ENCODE measurements at places on chromosomes 1 and 21.

DNA sequence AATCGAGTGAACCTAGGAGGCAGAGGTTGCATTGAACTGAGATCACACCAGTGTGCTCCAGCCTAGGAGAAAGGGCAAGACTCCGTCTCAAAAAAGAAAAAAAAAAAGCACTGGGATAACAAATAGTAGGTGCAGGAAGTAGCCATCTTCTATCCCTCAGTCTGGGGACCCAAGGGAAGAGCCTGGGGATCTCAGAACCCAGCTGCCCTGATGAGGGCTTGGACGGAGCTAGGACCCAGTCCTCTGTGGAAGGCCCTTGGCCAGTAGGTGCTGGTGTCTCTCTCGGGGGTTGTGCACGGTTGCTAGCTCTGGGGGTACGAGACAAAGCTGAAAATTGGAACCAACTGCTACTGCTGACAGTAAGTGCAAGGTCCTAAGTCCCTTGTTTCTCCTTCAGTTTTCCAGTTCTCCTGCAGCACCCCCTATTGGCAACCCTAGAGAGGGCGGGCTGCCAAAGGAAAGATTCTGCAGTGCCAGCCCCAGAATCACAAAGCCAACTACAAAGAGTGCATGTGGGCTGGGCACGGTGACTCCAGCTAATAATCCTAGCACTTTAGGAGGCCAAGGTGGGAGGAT lies 57.6 kb upstream of the KIF1B start:
- peak; percentile 75 for DNase-seq

DNA sequence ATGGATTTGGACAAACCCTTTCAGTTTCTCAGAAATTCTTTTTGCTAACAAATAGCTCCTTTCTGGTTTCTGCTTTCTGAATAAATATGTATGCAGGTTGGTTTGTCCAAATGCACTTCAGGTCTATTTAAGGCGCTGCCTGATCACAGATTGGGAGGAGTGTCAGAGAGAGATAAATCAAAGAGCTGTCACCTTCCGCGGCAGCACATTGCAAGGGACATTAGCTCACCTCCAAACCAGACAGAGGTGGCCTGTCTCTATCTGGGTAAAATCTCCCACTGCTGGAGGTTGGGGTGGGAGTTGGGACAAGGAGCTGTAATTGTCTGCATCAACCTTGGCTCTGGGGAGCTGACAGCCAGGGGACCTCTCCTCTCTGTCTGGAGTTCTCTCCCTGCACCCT lies 25.2 kb downstream of the PRAMEF20 start:
- no peak for DNase-seq

DNA sequence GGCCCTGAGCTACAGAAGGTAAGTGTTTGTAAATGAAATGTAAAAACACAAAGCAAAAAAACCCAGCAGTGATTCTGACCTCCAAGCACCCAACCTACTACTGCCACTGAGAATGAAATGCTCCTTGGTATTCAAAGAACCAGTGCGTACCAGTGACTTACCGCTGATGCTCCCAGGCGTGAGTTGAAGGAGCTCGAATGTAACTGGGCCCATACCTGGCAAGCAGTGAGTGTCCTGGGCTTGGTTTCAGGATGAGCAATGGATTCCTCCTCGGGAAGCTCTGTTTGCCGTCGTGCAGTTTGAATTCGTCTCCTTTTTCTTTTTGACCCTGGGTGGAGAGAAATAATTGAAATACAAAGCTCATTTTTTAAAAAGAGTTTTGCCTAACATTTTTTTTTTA lies 121.9 kb downstream of the ATG4C start:
- DNase-seq: no peak

DNA sequence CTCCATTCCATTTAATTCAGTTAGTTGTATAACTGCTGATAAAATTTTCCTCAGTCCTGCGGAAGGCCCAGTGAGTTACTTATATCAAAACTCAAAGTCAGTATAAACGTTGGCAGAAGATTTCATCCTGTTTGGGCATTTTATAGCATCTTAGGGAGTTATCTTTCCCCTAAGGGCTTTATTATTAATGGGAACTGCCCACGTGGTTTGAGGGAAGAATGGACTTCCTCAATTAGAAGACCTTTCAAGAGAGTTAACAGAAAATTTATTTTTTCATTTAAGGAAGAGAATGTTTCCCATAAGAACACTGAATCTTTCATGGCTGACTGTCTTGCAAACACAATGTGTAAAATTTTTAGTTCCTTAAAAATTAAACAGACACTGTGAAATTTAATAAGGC lies 400.1 kb downstream of the NEGR1 start:
- DNase-seq: no peak

DNA sequence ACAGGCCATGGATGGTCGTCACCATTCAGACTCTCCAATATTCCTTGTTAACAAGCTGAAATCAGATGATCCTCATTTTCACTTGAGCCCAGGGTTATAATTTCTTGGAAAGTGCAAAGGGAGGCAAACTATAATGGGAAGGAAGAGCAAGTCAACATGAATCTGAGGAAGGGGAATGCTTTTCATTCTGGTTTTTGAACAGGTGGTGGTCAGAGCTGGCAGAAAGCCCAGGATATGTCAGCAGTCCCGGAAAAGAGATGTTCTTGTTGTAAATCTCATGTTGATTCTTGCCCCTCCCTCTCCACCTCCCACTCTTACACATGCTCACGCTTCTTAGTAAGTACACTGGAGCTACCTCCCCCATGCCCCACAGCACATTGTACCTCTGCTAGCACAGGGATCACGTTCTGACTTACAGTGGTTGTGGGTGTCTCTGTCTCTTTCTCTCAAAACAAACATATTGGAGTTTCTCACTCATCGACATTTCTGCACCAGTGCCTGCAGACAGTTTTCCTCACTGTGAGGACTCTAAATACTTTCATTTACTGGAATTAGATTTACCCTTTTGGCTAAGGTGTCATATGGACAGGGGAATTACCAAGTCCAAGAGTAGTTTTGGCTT lies 77.6 kb downstream of the XCL2 start:
- no peak for DNase-seq

- DNase-seq: no peak
Measured at GRCh38 chr1:232223183-232223708, 406.7 kb downstream of the SIPA1L2 start.

DNA sequence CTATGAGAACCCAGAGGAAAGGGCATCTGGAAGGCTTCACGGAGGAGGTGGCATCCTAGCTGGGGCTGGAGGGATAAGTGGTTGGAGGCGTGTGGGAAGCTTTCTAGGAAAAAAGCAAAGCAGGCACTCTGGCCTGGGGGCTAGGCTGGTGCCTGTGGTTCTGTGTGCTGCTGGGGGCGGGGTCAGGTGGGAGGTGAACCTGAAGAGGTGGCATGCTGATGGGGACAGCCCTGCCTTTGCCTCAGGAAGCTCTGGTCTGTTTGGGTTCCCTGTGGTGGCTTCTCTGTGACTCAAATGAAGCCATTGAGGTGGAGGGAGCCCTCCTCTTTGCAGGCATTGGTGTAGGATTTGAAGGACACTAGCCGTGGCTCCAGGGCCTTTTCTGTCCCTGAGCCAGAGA lies 221.6 kb upstream of the POU3F1 start:
- DNase-seq: peak; percentile 81

- no peak for DNase-seq
Measured at GRCh38 chr1:225814381-225814780, 4.5 kb downstream of the EPHX1 start.

DNA sequence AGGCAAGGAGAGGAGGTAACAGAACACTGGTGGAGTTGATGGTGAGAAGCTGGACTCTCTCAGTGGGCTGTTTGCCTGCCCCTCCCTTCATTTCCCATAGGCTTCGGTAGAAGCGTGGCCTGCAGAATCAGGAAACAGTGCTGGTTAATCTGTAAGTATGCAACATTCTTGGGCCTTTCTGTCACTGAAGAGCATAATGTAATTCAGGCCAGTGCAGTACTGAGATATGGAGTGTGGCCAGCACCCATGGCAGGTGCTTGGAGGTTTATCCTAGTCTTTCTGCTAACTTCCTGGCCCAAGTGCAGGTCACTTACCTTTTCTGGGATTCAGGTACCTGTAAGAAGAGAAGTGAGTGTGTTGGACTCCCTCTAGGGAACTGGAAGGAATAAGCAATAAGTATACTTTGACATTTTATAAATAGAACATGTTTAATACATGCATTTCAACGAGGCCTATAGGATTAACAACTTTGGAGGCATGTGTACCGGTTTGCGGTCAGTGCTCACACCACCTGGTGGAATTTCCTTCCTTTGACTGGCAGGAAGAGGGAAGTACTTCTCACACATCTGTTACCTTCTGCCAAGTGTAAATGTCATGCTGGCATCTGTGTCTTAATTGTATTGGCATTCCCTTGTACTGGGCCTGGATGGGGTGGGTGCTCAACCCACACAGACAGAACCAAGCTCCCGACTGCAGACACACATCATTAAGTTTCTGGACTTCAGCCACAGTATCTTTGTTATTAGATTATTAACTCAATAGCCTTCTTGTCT lies 105.5 kb downstream of the KIF26B start:
- DNase-seq: no peak

- DNase-seq: no peak
Measured at GRCh38 chr1:223203694-223204093, 60.6 kb upstream of the TLR5 start.

DNA sequence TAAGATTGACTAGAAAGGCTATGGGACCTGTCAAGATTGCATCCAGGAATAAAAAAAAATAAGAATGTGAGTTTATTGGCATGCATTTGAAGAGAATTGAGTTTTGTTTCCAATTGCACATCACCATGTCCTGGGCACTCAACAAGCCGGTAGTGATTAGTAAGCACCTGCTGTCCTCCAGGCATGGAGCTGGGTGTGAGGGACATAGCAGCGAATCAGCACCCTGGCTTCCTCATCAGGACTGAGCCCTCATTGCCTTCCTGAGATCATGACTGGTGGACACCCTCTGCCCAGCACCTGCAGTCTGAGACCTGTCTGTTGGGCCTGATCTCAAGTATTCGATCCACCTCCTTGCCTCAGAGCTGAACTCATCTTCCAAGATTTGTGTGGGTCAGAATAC lies 26.8 kb downstream of the S100A6 start:
- no peak for DNase-seq

DNA sequence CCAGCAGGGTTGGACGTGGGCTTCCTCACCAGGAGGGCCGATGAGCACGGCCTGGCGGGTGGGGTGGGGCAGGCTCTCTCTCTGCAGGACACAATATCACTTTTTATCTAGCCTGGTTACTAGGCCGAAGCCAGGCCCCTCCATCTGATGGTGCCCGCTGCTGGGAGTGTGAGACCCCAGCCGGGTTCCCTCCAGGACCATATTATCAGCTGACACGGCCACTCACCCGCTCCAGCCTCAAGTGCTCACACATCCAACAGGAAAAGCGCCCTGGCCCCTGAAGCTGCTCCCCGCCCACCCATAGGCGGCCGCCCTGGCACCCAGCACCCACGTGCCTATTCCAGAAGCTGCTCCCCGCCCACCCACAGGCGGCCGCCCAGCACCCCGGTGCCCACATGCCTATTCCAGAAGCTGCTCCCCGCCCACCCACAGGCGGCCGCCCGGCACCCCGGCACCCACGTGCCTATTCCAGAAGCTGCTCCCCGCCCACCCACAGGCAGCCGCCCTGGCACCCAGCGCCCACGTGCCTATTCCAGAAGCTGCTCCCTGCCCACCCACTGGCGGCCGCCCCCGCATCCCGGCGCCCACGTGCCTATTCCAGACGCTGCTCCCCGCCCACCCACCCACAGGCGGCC lies 5.0 kb downstream of the SLC19A1 start:
- DNase-seq: no peak

GRCh38 chr1:55155522-55155921 lies 59.6 kb downstream of the USP24 start:
- peak; percentile 56 for DNase-seq

DNA sequence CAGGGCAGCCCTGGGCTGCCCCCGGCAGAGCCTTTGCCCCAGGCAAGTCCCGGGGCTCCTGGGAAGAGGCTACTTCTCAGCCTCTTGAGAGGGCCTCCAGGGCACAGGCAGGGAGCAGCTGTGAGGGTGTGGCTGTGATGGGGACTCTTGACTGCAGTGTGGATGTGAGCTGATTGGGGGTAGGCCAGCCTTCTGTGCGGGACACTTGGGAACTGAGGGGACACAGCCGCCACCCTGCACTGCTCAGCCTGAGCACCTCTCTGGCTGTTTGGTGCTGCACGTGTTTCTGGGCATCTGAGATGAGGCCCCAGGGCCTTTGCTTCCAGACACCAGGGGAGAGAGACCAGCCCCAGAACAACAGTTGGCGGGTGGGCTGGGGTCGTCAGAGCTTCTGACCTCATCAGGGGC lies 62.1 kb downstream of the SKI start:
- no peak for DNase-seq

DNA sequence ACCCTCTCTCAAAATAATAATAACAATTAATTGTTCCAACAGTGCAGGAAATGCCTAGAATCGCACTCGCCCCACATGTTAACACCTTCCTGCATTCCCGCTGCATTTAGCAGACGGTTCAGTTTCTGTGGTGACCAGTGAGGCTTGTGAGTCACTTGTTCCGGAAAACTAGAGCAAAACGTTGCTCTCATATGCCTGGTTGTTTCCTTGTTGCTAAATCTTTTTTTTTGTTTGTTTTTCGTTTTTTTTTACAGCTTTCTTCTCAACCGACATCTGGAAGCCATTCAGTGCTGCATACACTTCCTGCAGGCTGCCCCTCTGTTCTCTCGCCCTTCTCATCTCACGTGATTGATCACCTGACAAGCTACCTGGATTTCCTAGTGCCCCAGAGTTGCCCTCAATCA lies 56.9 kb upstream of the TMPRSS2 start:
- no peak for DNase-seq

DNA sequence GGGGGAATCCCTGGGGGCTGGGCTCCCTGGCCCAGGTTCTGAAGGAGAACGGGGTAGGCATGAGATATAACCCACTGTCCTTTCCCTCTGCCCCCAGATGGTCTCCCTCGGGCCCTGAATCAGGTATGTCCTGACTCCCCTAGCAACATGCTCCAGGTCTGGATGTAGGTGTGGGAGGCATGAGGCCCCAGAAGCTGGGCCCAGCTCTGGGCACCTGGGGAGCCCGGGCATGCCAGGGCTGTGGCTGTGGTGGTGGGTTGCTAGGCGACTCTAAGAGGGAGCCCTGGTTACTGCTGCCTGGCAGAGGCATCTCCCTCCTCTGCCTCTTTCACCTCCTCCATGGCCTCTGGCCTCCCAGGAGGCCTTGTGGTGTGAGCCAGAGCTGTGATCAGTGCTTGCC lies 16.2 kb downstream of the FOXO6 start:
- DNase-seq: no peak

DNA sequence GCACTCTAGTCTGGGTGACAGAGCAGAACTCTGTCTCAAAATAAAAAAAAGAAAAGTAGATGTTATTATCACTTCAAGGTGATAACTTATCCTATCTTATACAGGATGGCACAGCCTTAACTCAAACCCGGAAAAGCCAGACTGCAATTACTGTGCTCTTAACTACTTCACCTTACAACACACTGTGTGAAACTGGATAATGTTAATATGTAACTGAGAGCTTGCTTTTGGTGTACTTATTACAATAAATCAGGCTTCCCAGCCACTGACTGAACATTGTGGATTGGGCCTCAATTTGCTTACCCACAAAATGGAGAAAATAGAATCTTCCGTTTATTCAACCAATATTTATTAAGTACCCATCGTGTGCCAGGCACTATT lies 1.4 kb downstream of the ORC1 start:
- DNase-seq: no peak

DNA sequence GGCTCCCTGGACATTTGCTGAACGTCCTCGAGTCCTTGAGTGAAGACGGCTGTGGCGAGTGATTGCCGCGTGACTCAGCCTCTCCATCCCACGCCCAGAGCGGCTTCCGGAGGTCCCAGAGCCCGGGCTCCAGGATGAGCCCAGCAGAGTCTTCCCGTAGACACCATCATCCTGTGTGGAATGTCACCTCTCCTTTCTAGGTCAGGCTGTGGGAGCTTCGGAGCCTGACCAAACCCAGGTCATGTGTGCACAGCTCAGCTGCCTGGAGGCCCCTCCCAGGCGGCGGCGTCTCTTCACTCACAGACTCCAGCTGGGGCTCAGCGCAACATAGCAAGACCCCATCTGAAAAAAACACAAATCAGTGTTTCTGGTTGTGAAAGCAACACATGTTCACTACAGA lies 38.2 kb downstream of the PRKCZ start:
- no peak for DNase-seq

Measured in H9 (cell line).